COR-L47 (cell line): ENCODE measurements at places on chromosomes 13 and 19.

GRCh38 chr13:113928685-113929627 is 44.9 kb downstream of the C13orf46 start:
- DNase-seq, result no peak

DNA sequence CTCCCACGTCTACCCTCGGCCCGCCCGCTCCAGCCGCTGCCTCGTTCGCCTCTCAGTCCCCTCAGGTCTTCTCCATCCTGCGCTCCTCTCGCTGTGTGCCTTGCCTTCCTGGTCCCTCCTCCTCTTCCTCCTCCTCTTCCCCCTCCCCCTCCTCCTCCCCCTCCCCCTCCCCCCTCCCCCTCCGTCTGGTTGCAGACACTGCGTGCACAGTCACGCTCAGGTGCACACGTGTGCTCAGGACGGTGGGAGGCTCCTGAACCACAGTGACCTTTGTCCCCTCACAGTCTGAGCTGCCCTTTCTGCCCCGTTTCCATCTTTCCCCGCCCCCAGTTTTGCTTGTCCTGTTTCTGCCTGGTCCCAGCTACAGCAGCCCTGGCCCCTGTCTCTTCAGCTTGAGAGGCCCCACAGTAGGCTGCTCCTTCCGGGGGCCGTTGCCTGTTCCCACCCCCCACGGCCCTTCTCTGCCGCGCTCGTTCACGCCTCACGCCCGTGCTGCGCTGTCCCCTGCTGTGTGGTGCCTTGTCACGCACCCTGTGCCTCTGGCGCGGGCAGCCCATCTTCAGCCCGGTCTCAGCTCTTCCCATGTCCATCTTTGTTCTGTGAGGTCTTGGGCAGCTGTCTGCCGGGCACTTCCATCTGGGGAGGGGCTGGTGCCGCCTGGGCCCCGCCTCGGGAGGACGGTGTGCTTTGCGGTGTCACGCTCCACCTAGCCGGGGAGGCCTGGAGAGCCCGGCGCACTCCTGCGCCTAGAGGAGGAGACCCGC is 13.8 kb upstream of the RPS15 start:
- no peak for DNase-seq

GRCh38 chr19:50548191-50549058 is 19.8 kb downstream of the LRRC4B start:
- no peak for DNase-seq

DNA sequence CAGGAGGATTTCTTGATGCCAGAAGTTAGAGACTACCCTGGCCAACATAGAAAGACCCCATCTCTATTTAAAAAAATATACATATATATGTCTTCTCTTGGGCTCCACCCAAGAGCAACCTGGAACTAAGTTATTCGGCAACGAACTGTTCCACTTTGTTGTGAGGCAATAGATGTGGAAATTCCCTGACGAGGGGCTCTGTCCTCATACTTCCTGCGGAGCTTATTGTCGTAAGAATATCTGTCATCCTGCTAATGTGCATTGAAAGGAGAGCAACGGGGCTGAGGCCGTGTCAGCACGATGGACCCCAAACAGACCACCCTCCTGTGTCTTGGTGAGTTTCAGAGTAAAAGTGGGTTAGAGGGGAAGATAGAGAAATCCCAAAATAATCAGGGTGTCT is at the start of gene FCAR:
Gene FCAR, plus strand, starts transcription at position 246 of the 400 bp plus-strand sequence. Its CDS starts 55 bp downstream, at position 301.
- no peak for DNase-seq
